Transverse colon (tissue), 4 donors: ENCODE measurements at places on chromosomes 6 and 20. TPM values are rescaled to one million over a fixed set of nuclear protein-coding genes. Genes with fewer than 3 reads are reported as not detected.

- no peaks in the 10 kb centered on the region for H3K27me3 ChIP-seq
- H3K4me3 ChIP-seq: peak overlapping the region; percentile 82
Observed at GRCh38 chr20:32763202-32764004, 1.2 kb downstream of the DNMT3B start.

The ME1 gene
- total RNA-seq: 36.6 TPM

The ARG1 gene
- total RNA-seq: not detected

The MATN4 gene
- not detected for total RNA-seq

- H3K4me3 ChIP-seq: no peak overlapping the region
- H3K27me3 ChIP-seq: no peaks in the 10 kb centered on the region
- DNase-seq: peak; percentile 54
- H3K36me3 ChIP-seq: no peaks in the 10 kb centered on the region
- peak overlapping the region; percentile 36 for H3K27ac ChIP-seq
- no peaks in the 10 kb centered on the region for H3K4me1 ChIP-seq
Observed at GRCh38 chr20:19903168-19903811, 113.9 kb upstream of the NAA20 start.

The CD93 gene
- total RNA-seq: 6.3 TPM

The WFDC10B gene
- not detected for total RNA-seq

The EPB41L1 gene
- total RNA-seq: 84.0 TPM

The CPNE5 gene
- total RNA-seq: not detected

DNA sequence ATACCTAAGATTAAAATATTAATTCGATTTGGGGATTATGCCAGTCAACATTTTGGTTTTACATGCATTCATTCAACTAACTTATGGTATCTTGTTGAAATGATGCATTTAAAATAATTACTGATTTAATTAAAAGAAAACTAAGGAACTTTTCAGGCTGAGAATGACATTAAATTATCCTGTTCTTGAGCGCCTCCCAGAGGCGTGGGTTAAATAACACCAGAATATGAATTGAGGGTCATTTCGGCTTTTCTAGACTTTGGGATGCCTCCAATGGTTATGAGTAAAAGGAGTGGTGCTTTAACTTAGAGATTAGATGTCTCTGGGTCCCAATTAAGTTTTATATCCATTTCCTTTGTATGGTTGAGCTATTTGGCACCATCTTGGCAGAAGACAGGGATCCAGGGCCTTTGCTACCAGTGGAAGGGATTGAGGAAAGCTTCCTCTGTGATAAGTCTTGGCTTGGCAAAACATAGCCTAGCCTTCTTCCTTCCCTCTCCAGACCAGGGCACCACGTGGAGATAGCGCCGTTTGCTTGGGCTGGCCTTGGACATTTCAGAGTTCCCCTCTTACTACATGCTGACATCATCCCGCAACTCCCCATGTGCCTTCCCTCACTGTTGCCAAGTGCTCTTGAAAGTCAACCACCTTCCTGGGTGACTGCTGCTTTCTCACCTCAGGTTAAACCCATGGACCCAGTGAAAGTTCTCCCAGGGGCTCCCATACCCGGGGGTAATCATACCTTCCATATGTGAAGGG lies 28.7 kb downstream of the GNAS start:
- H3K4me3 ChIP-seq: no peak overlapping the region
- H3K36me3 ChIP-seq: no peaks in the 10 kb centered on the region
- no peak for DNase-seq
- H3K27ac ChIP-seq: no peak overlapping the region

The POU5F1 gene
- 20.2 TPM for total RNA-seq

The ALDH8A1 gene
- 1.1 TPM for total RNA-seq

- no peak for DNase-seq
- H3K27me3 ChIP-seq: peaks cover 19% of the 10 kb centered on the region
- no peak overlapping the region for H3K27ac ChIP-seq
- no peak overlapping the region for H3K4me3 ChIP-seq
- no peaks in the 10 kb centered on the region for H3K4me1 ChIP-seq
Observed at GRCh38 chr20:58787211-58788005, 63.3 kb downstream of the GNAS-AS1 start.

The VAPB gene
- total RNA-seq: 26.7 TPM

- H3K4me1 ChIP-seq: peaks cover 11% of the 10 kb centered on the region
- no peak overlapping the region for H3K27ac ChIP-seq
- no peak overlapping the region for H3K4me3 ChIP-seq
- H3K36me3 ChIP-seq: no peaks in the 10 kb centered on the region
- DNase-seq: peak; percentile 97
Observed at GRCh38 chr20:50186151-50186885, 4.3 kb upstream of the CEBPB start.

DNA sequence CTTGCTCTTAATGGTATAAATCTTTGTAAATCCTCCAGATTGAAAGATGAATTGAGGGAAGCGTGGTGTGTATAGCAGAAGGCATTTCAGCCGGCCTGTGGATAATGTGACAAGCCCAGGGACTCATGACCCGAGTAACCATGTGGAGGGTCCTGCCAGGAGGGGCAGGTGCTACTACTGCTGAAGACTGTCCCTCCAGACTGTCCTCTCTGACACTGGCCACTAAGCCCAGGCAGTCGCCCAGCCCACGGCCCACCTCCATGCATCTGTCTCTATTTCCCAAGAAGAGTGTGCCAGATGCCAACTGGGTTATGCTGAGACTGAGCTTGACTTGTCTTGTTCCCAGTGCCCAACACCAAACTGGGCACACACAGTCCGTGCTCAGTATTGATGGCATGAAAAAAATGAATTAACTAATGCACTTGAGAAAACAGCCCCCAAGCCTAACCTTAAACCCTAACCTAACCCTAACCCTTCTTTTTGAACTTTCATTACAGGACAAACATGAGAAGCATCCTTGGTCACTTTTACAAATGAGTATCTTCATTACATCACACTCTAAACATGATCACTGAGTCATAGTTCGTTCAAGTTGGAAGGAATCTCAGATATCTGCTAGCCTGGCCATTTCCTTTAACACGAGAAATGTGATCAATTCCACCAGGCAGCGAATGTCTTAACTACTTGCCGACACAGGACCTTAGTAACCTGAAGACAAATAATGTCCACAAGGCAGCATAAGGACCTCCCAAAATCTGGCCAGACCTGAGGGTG lies 182.2 kb upstream of the RREB1 start:
- H3K36me3 ChIP-seq: no peaks in the 10 kb centered on the region
- H3K4me3 ChIP-seq: no peak overlapping the region
- no peaks in the 10 kb centered on the region for H3K4me1 ChIP-seq
- no peak for DNase-seq
- H3K27ac ChIP-seq: no peak overlapping the region
- no peaks in the 10 kb centered on the region for H3K27me3 ChIP-seq

GRCh38 chr20:15645816-15646215 lies 927.4 kb downstream of the KIF16B start:
- H3K27ac ChIP-seq: no peak overlapping the region
- H3K27me3 ChIP-seq: no peaks in the 10 kb centered on the region
- H3K36me3 ChIP-seq: no peaks in the 10 kb centered on the region
- H3K4me1 ChIP-seq: no peaks in the 10 kb centered on the region
- no peak for DNase-seq

DNA sequence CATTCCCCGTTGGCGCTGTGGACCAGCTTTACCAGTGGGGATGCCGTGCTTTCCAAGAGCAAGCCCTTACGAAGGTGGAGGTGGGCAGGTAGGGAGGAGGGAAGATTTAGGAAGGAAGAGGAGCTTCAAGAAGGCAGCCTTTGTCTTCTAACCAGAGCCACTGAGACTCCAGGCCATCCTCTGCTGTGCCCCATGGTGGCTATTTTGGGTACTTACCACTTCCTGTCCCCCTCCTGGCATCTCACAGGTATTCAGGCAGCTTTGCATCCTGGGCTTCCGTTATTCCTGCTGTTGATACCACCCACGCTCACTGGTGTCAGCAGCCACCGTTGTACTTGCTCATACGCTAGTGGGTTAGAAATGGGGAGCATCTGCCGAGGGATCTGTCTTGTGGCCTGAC lies 22.9 kb downstream of the ERMARD start:
- DNase-seq: no peak
- no peaks in the 10 kb centered on the region for H3K36me3 ChIP-seq
- H3K27me3 ChIP-seq: no peaks in the 10 kb centered on the region
- no peaks in the 10 kb centered on the region for H3K4me1 ChIP-seq
- H3K27ac ChIP-seq: no peak overlapping the region

The RGS17 gene
- not detected for total RNA-seq

GRCh38 chr6:113363866-113364265 lies 493.3 kb upstream of the MARCKS start:
- peaks cover 17% of the 10 kb centered on the region for H3K4me1 ChIP-seq
- no peaks in the 10 kb centered on the region for H3K27me3 ChIP-seq
- H3K36me3 ChIP-seq: no peaks in the 10 kb centered on the region
- no peak overlapping the region for H3K4me3 ChIP-seq
- no peak for DNase-seq

The HLA-DMB gene
- total RNA-seq: 8.7 TPM

DNA sequence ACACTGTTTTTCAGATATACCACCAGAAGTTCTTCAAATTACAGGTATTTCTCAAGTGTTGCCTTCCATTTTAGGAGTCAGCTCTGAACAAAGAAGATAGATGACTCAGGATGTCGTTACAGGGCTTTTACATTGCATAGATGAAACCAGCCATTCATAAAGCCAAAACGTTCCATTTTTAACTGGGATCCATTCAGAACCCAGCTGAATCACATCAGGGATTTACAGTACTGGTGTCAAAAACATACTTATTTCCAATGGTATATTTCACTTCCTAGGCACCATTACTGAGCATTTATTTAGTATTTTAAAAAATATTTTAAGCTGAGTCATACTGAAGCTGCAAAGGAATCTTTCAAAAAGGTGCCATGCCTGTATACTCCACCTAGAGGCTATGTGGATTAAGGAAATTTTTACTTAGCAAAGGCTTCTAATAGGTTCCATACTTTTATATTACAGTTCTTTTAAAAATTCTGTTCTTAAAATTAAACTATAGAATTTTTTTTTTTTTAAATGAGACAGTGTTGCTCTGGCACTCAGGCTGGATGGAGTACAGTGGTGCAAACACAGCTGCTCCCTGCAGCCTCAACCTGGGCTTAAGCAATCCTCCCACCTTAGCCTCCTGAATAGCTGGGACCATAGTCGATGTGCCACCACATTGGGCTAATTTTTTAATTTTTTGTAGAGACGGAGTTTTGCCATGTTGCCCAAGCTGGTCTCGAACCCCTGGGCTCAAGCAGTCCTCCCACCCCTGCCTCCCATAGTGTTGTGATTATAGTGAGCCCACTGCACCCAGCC lies 2.6 kb downstream of the ASF1A start:
- no peaks in the 10 kb centered on the region for H3K36me3 ChIP-seq
- no peak overlapping the region for H3K4me3 ChIP-seq
- peak overlapping the region; percentile 21 for H3K27ac ChIP-seq
- peaks cover 5% of the 10 kb centered on the region for H3K4me1 ChIP-seq
- H3K27me3 ChIP-seq: no peaks in the 10 kb centered on the region

The TNNC2 gene
- total RNA-seq: 3.5 TPM
